RKO (cell line): ENCODE measurements at places on chromosomes 6 and 20.

DNA sequence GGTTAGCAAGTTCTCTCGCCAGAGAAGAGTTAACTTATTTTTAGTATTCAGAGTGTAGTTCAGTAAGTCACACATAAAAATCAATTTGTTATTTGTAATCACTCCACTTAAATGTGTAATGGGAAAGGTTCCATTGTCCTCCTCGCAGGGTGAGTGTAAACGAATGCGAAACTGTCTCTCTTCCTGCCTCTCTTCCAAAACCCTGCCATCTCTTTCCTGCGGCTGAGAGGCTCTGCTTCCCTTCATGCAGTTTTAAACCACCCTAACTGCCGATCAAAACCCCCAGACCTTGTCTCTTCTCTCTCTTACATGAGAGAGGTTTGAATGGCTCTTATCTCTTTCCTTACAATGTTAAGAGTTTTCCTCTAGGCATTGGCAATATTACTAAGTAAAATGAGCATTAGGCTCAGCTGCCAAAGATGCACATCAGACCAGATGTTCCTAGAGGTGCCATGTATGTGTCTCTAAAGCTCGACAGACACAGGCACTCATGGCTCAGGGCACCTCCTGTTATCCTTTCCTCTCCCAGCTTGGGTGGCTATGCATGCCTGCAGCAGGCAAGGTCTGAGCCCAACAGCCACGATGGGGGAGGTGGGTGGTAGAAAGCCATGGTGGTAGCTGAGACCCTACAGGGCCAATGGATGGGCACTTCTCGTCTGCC is 91.2 kb downstream of the JARID2 start:
- DNase-seq, result no peak

DNA sequence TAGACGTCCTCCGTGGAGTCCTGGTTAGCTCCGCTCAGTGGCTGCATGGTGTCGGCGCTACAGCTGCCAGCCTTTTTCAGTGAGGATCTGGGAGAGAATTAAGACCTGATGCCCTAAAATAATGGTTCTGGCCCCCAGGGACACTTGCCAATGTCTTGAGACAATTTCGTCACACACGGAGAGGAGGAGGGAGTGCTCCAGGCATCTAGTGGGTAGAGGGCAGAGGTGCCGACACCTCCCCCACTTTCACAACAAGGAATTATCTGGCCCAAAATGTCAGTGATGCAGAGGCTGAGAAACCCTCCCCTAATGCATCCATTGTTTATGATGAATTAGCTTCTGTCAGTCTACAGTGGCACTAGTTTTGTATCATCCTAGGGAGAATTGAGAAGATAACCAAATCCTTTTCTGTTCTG is 24.4 kb downstream of the TMEM181 start:
- no peak for DNase-seq

DNA sequence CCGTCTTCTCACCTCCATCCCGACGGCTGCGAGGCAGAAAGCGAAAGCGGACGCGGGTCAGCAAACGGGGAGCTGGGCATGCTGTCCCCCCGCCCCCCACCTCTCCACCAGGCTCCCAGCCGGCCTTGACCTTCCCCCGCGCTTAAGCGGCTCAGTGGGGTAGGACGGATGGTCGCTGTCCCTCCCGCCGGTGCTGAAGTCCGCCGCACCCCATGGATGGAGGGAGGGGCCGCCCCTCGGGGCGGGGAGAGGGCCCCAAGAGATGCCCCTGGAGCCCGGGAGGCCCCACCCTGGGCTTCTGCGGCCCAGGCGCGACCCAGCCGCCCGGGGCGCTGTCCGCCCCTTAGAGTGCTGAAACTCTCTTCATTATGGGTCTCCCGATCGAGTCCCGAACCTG is at the start of gene KCNB1:
Gene KCNB1 (minus strand): TSS at position 48 of the 397 bp plus-strand sequence. CDS start 188 bp downstream, outside the sequence.
- peak; percentile 27 for DNase-seq

GRCh38 chr6:167093406-167093921 is 29.4 kb upstream of the CCR6 start:
- no peak for DNase-seq

- no peak for DNase-seq
Observed at GRCh38 chr6:15297895-15298590, 52.2 kb downstream of the JARID2 start.

DNA sequence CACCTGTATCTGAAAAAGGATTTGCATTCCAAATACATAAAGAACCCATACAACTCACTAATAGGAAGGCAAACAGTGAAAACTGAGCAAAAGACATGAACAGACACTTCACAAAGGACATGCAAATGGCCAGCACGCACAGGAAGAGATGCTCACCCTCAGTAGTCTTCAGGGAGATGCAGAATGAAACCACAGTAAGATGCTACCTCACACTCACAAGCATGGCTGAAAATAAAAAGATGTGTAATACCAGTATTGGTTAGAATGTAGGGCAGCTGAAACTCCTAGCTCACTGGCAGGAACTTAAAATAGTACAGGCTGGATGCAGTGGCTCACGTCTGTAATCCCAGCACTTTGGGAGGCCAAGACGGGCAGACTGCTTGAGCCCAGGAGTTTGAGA is 64.6 kb downstream of the SNX5 start:
- no peak for DNase-seq

DNA sequence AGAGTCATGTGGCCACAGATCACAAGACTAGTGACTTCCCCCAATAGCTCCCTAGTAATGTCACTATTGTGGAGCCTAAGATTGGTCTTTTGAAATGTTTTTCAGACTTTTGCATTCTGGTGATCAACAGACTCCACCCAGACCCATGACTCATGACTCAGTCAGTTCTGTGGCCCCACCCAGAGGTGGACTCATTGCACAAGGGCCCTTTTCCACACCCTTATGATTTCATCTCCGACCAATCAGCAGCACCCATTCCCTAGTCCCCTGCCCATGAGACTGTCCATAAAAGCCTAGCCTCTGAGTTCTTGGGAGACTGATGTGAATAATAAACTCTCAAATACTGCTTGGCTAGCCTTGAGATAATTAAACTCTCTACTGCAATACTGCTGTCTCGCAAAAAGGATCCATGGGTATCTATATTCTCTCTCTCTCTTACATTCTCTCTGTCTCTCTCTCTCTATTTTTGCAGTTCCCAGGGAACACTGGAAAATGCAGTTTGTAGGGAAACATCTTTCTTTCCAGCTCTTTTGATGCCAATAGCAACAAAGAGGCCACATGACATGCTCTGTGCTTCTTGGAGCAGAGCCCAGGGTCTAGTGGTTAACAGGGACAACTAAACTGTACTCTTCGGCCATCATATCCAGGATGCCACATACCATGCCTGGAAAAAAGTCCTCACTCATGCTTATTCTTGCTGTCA is 71.3 kb upstream of the IYD start:
- DNase-seq, result peak; percentile 38

GRCh38 chr6:74248966-74249365 is 553.0 kb downstream of the CD109 start:
- no peak for DNase-seq

GRCh38 chr6:89010825-89011224 is 47.4 kb upstream of the RNGTT start:
- DNase-seq, result no peak

GRCh38 chr6:157143890-157144798 is 179.2 kb downstream of the TMEM242 start:
- no peak for DNase-seq

DNA sequence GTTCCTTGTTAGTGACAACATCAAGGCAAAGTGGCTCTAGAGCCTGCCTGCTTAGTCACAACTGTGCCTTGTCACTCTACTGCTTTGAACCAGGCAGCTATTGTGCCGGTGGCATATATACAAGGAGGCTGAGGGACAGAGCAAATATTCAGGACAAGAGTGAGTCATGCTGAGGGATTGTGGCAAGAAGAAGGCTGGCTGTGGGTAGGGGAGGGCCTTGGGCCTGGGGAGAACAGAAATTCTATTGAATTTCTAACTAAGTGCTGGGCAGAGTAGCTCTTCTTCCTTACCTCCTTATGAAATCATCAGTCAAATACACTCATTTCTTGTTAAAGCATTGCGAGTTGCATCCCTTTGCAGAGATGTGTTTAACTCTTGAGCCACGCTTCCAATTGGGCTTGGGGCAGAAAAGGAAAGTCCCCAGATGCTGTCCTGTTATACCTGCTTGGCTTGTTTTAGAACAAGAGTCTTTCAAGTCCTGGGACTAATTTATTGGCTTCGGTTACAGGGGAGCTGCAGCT is 59.7 kb downstream of the PFDN4 start:
- no peak for DNase-seq

DNA sequence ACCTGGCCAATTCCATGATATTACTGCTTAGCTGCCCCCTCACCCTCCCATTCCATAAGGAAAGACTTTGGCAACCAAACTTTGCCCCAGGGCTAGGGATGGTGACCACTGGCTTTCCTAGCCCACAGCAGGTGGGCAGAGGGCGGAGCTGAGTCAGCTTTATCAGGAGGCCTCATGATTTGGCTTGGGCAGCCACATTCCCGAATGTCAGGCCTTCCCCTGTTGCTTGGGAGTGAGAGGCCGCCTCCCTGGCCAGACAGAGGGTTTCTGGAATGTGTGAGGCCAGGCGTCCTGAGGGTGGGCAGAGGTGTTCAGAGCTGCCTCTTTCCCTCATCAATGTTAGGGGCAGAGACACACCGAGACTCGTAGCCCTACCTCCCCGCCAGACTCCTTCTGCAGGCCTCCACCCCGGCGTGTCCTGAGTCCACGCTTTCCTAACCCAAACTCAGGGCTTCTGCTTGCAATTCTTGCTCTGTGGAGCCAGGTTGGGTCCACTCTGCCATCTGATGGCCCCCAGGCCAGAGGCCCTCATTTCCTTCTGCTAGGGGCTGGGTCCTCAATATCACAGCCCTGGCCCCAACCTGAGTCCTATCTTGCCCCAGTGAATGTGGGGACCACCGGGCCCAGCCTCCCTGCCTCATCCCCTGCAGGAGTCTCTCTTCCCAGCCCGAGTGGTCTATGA is 19.3 kb downstream of the UQCC2 start:
- no peak for DNase-seq

DNA sequence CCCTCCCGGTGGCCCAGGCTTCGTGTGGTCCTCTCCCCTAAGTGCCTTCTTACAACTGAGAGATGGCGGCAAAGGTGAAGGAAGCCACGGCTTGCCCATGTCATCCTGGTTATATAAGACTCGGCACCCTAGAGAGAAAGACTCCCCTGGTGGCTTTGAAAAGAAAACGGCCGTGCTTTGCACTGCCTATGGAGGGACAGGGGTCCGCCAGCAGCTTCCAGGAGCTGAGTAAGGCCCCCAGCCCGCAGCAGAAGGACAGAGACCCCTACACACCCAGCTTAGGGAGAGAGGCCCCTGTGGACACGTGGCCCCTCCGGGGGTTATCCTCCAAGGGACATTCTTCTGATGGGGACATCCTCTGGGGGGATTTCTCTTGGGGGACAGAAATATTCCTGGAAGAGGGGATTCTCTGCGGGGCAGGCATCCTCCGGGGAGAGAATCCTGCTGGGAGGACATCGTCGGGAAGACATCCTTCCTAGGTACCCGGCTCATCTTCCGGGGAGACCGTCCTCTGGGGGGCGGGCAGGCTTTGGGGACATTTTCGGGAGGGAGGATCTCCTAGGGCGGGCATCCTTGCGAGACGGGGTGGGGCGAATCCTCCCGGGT is 511 bp upstream of the OGFR start:
- DNase-seq, result no peak

- DNase-seq, result peak; percentile 78
Observed at GRCh38 chr20:49276961-49277785, 684 bp downstream of the ZNFX1 start.

DNA sequence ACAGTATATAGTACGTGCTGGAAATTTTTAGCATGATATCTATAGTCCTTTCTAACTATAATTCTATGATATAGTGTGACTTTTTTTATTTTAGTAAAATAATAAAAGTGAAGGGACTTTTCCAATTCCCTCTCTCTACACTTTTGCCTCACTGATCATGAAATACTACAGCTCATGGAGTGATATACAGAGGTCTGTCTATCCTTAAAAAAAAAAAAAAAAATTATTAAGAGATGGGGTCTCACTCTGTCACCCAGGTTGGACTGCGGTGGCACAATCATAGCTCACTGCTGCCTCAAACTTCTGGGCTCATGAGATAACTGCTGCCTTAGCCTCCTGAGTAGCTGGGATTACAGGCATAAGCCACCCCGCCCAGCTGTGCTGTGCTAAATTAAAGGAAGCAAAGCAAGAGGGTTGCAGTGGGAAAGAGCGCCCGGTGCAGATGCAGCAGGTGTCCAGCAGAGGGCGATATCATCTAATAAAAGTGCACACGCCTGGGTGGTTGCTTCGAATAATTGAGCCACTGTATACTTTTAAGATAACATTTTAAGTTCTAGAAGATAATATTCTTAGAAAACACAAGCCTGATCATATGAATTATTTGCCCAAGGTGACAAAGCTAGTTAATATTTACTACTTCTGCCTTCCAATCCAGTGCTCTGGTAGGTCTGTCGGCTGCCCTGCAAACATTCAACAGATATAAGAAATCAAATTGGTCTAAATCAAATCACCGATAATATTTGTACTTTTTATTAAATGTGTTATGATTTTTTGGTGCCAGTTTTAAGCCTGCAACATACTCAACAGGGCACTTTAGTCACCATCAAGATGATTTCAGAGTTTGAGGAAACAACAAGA is 94.9 kb upstream of the NT5E start:
- DNase-seq, result peak; percentile 74

GRCh38 chr6:153328194-153328593 is 197.1 kb upstream of the RGS17 start:
- DNase-seq, result no peak

DNA sequence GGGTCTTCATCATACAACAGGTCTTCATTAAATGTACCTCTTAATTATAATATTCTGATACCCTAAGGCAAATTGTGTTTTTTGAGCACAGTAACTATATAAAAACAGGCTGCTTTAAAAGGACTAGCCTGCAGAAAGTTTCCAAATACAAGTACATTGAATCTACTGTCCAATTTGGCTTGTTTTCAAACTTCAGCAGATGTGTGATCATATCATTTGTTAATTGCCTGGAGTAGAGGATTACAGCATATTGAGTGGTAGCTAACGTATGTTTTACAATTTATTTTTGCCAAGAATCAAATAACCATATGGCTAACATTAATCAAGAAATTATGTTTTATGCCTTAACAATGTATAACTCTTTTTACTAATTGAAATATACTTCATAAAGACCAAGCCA is 12.6 kb downstream of the TINAG start:
- no peak for DNase-seq

DNA sequence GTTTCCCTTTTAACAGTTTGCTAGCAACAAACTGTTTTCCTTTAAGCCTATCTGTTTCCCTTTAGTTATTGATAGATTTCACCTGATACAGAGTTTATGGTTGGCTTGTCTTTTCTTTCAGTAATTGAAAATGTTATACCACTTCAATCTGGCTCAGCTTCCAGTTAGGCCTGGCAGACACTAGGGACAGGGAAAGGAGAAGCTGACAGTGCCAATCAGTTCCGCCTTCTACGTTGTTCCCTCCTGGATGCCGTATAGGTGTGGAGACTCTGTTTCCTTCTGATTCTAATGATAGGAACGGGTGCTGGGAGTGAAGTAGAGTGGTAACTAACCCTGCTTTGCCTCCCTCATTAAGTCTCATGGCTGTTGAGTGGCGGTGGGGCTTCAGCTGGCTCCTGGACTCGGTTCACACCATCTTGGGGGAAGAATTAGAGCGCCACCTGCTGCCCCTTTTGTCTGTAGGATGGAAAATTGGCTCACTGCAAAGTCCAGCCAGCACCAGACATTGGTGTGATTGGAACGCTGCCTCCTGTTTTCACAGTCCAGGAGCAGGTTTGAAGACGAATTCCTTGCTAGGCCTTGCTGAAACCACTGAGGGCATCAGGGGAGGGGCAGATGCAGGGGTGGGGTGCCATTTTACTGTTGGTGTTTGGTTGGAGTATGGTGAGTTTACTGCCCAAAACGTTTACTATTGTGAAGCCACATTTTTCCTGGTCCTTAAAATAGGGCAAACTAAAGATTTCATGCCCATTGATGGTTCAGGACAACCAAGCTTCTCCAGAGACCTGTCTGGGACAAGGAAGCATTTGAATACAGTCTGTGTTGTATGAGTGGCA is 1729.5 kb downstream of the GRIK2 start:
- peak; percentile 60 for DNase-seq
